Regular cardiac myocyte (primary cell): ENCODE measurements at places on chromosomes 2 and 18. TPM values are rescaled to one million over a fixed set of nuclear protein-coding genes. Genes with fewer than 3 reads are reported as not detected.

Gene ASAP2
- 44.5 and 59.2 TPM in 2 replicates for total RNA-seq

Gene MOCOS
- total RNA-seq = 2.9 and 4.8 TPM in 2 replicates

Gene SPDYA
- total RNA-seq = 0.58 and 0.85 TPM in 2 replicates

Gene TUBA3D
- total RNA-seq = not detected in 2 replicates

Gene ALPG
- not detected in 2 replicates for total RNA-seq

Gene IL36G
- total RNA-seq = not detected in 2 replicates

Gene ERLEC1
- 245 and 372 TPM in 2 replicates for total RNA-seq

Gene SP100
- total RNA-seq = 140 and 161 TPM in 2 replicates

Gene ICOS
- total RNA-seq = not detected in 2 replicates

Gene CCBE1
- total RNA-seq = 21.4 and 39.3 TPM in 2 replicates

Gene SOX11
- under 0.01 and 0.38 TPM in 2 replicates for total RNA-seq

Gene TPO
- not detected in 2 replicates for total RNA-seq

Gene CDK15
- total RNA-seq = 0.56 and 0.77 TPM in 2 replicates

Gene FBXO15
- total RNA-seq = 0.38 and 0.85 TPM in 2 replicates

Gene ASB18
- total RNA-seq = not detected in 2 replicates

Gene NOSTRIN
- total RNA-seq = 0.19 and 1.4 TPM in 2 replicates
